ENCODE measurements at places on chromosomes 7 and 10.

- no peak for DNase-seq
Measured at GRCh38 chr7:255721-256361, 34.1 kb upstream of the FOXL3 start.

GRCh38 chr10:73131301-73131700, 21.0 kb downstream of the NUDT13 start:
- DNase-seq, result no peak

- DNase-seq, result no peak
Measured at GRCh38 chr10:114539623-114540022, 118.5 kb downstream of the ABLIM1 start.

GRCh38 chr7:32259931-32260596, 189.9 kb upstream of the PDE1C start:
- no peak for DNase-seq

GRCh38 chr7:67870396-67870795, 873.8 kb downstream of the TYW1 start:
- DNase-seq, result no peak

DNA sequence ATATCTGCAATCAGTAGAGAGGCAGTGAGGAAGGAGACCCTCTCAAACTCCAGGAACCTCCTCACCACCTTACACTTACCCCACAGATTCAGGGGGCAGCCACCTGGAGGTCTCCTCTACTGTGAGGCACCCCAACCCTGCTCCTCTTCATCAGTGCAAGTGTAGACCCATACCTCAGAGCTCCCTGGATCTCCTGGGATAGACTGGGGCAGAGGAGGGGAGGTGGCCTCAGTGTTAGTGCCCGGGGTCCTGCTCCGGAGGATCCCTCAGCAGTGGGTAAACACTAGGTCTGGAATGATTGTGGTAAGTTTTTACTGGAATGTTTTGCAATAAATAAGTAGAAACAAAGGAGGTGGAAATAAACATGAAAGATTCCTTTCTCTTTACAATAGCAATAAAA, 31.1 kb downstream of the ANTXRL start:
- DNase-seq, result no peak

DNA sequence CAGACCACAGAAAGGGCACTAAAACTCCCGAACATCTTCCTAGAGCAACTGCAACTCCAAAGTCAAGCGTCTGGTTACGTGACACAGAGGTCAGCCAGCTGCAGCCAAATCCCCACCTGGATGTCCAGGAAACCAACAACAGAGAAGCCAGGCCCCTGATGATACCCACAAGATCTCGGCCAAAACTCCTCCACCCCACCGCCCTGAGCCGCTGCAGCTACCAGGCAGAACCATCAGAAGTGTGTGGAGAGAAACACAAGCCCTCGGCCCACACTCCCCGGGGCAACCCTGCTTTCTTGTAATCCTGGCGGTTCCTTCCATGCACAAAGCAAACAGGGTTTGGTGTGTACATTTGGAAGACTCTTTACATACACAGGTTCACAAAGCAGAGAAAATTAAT, 8.7 kb downstream of the CHST15 start:
- no peak for DNase-seq

DNA sequence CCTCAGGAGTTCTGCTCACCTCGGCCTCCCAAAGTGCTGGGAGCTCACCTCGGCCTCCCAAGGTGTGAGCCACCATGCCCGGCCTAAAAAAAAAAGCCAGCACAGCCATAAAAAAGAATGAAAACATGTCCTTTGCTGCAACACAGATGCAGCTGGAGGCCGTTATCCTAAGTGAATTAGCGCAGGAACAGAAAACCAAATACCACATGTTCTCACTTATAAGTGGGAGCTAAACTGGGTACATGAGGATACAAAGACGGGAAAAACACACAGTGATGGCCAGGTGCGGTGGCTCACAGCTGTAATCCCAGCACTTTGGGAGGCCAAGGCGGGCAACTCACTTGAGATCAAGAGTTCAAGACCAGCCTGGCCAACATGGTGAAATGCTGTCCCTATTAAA, 20.9 kb downstream of the PSPH start:
- DNase-seq, result no peak

- DNase-seq, result no peak
Measured at GRCh38 chr10:93150289-93150688, 76.6 kb downstream of the CYP26A1 start.

- no peak for DNase-seq
Measured at GRCh38 chr7:98175260-98175940, 35.8 kb upstream of the BHLHA15 start.

- DNase-seq, result no peak
Measured at GRCh38 chr7:127330070-127330469, 62.4 kb downstream of the ZNF800 start.

- peak; percentile 59 for DNase-seq
Measured at GRCh38 chr10:70093335-70093944, 39.2 kb downstream of the AIFM2 start.

GRCh38 chr7:126436213-126436868, 816.4 kb downstream of the GRM8 start:
- DNase-seq, result no peak

GRCh38 chr10:2367083-2367482, 629.8 kb upstream of the ADARB2 start:
- DNase-seq, result no peak

DNA sequence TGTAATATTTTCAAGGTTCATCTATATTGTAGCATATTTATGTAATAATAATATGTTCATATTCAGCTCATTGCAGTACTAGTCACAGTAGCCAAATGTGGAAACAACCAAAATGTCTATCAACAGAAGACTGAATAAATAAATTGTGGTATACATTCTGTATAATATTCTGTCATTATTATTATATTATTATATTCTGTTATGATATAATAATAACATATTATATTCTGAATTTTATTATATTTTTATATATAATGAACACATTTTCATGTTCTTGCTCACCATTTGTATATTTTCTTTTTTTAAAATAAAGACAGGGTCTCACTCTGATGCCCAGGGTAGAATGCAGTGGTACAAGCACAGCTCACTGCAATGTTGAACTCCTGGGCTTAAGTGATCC, 91.2 kb upstream of the STARD3NL start:
- DNase-seq, result no peak

GRCh38 chr7:26691886-26692285, 172.5 kb downstream of the SKAP2 start:
- no peak for DNase-seq

- no peak for DNase-seq
Measured at GRCh38 chr7:37918526-37918925, 1.9 kb upstream of the SFRP4 start.

DNA sequence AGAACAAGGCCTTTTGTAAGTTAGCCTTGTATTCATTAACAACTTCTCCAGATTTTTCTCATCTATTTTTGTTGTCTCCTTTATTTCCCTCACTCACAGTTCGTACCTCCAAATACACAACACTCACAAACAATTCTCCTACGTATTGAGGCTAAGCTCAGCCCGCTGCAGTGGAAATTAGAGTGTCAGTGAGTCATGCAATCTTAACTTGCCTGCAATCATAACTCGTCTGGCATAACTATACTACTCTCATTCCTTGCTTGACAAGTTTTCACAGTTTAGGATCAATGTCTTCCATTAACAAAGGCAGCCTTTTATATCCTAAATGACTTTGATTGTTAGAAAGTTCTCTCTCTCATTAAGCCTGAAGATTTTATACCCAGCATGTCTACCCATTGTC, 23.8 kb downstream of the TMEM196 start:
- no peak for DNase-seq

GRCh38 chr7:414681-415560, 104.7 kb downstream of the PDGFA start:
- DNase-seq, result no peak

GRCh38 chr10:132662186-132662920, 123.6 kb downstream of the NKX6-2 start:
- DNase-seq, result no peak

DNA sequence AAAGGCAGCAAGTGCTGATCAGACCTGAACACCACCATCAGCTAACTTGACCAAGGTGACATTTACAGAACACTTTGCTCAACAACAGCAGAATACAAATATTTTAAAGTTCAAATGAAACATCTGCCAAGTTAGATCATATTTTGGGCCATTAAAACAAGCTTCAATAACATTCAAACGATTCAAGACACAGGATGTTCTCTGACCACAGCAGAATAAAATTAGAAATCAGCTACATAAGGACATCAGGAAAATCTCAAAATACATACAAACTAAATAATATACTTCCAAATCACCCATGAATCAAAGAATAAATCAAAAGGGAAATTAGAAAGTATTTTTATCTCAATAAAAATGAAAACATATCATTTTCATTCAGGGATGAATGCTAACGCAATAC, 173.0 kb downstream of the PKD1L1 start:
- no peak for DNase-seq
